ENCODE measurements at places on chromosomes 5 and 9. TPM values are rescaled to one million over a fixed set of nuclear protein-coding genes. Genes with fewer than 3 reads are reported as not detected.

Gene FEM1C
- 2.9 TPM for total RNA-seq

Gene SRA1
- total RNA-seq, result 62.1 TPM

Gene SMIM3
- 4.1 TPM for total RNA-seq

Gene TTC1
- 72.5 TPM for total RNA-seq

Gene RAPGEF6
- 8.2 TPM for total RNA-seq

Gene PGM5
- not detected for total RNA-seq

Gene SPINK1
- total RNA-seq, result not detected

Gene SLC45A2
- not detected for total RNA-seq

Gene SCGB3A2
- total RNA-seq, result not detected

Gene PCDHA9
- total RNA-seq, result 0.04 TPM

All from A549 treated with RU486 at 1 μM for 4 hours (cell line).